CD4-positive, alpha-beta T cell treated with Interleukin-6 for 4 hours (primary cell): ENCODE measurements at places on chromosomes 4 and X.
A peak's percentile ranks its signal among the peaks of the same experiment; 100 is the strongest.

- DNase-seq = no peak
These were observed 44.9 kb downstream of the SH3KBP1 start for GRCh38 chrX:19842542-19842941.

- DNase-seq = peak; percentile 52
These were observed 702 bp downstream of the TSPAN5 start for GRCh38 chr4:98657531-98658286.

DNA sequence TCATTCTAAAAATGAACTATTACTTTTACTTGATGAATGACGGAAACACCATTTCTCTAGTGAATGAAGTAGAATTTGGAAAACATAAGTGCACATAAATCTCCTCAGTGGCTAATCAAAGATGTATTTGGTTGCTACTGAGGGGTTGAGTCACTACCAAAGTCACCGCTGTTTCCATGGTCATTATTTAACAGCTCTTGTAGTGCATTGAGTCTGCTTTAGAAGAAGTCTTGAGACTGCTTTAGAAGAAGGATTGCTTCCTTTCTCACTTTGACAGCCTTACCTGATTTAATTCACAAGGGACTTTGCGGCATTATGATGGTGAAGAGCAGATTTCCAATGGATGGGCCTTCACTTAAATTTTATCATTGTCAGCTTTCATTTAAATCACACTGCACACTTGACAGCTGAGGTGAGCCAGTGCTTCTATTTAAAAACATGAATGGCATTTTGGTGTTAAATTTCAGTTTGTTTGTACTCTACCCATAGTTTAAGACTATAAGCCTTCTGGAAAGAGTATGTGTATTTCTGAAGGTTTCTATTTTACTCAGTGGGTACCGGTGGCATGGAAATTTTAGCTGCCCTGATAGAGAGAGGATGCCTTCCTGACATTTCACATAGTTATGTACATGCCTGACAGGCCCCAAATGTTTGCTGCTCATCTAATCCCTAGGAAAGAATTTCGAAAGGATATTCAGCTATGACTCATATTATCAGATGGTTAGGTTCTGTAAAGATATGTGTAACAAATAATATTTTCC, 9.5 kb downstream of the ASB5 start:
- no peak for DNase-seq

- no peak for DNase-seq
These were observed 244.2 kb downstream of the SPRY1 start for GRCh38 chr4:123640824-123641223.

GRCh38 chrX:49106930-49107329, 16.6 kb downstream of the GPKOW start:
- DNase-seq = peak; percentile 10

DNA sequence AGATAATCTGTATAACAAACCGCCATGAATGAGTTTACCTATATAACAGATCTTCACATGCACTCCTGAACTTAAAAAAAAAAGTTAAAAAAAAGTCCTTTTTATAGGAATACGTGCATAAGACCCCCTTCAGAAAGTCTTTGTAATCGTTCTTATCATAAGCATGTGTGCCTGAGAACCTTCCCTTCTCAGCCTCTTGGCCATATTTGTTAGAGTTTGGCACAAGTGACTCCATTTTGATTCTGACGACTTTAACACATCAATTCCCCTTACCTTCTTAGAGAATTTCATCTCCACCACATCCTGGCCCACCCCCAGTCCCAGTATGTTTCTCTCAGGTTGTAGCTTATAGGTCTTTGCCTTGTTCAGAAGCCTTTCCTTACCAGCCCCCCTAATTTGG, 16.0 kb upstream of the ANXA5 start:
- no peak for DNase-seq

DNA sequence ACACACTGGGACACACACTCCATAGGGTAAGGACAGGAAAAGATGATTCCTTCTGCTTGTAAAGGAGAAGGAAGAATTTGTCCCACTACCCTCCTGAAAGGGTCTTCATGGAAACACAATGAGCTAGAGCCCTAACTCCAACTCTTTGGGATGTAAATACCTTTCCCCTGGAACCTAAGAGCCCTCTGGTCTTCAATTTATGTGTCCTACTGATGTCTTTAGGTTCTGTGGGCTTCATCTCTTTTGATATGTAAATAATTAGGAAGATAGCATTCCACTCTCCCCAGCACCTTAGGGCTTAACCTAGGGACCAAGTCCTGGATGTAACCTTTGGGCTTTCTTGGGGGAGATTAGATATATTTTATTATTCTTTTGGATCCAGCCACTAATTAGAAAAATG, 38.3 kb downstream of the PF4 start:
- no peak for DNase-seq

DNA sequence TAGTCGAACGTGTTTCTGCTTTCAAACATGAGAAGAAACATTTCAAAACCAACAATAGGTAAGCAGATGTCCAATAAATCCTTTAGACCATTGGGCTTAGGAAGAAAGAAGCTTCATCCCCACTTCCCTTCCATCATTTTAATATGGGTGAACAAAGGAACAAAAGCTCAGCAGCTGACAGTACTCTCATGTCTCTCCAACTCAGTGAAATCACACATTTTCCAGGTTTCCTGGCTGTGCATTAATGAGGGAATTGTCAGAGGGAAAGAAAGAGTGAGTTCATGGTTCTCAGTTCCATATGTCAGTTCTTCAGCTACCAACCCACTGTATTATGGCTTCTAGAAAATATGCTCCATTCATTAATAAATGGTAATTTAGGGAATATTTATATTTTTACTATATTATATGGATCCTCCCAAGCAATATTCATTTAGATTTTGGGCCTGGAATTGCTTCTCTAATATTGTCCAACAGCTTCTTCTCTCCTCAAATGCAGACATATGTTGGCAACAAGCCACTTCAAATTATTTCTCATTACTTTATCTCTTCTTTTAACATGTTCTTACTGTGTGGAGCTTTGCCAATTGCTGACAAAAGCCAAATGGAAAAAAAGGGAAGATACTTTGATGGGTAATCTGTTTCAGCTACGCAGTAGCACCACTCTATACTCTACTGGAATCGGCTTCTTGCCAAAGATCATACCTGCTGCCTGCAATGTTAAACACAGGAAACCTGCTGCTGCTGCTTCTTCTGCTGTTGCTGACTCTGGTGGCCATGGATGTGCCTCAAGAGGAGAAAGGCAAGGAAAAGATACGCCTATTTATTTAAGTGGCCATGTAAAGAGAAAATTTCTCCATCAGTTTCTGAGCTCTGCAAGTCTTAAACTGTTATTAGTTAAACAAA, 1757.6 kb downstream of the ARAP2 start:
- DNase-seq = no peak

GRCh38 chr4:3911252-3911856, 145.2 kb downstream of the ADRA2C start:
- DNase-seq = no peak

- DNase-seq = no peak
These were observed 685 bp downstream of the COMMD8 start for GRCh38 chr4:47462799-47463234.

GRCh38 chrX:101108284-101108683, 10.3 kb downstream of the CENPI start:
- DNase-seq = no peak

DNA sequence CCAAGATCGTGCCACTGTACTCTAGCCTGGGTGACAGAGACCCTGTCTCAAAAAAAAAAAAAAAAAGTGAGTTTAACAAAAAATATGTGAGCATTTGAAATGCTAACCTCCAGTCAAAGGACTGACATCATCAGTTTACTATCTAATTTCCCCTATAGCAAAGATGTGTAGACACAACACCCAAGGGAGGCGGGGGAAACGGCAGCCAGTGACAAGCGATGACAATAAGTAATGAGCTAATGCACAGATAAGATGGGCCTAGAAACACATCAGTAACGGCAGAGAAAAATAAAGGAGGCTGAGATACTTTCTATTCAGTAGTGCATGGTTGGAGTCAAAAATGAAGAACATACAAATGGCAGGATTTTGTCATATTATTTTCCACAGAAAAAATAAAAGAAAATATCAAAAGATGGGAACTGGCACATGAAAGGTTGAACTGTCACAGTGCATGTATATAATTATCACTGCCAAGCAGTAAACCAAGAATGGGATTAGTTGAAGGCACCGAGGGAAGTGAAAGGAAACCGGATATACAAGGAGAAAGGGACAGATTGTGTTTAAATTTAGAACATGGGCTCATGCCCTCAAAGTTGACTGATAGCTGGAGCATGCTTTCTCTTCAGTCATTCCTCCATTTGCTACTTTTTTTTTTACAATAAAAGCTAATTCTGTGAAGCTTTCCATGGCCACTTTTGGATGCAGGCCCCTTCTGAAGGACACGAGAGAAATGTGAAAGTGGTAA, 41.8 kb downstream of the IGFBP7 start:
- DNase-seq = no peak

GRCh38 chrX:68079961-68080360, 353.3 kb downstream of the OPHN1 start:
- no peak for DNase-seq
